Activated CD8-positive, alpha-beta memory T cell treated with anti-CD3 and anti-CD28 coated beads, Interleukin-2, amount 10 ng/mL, durations not matched to agents 7 days and 5 days (primary cell): ENCODE measurements at places on chromosomes 2 and 18. TPM values are rescaled to one million over a fixed set of nuclear protein-coding genes. Genes with fewer than 3 reads are reported as not detected.

DNA sequence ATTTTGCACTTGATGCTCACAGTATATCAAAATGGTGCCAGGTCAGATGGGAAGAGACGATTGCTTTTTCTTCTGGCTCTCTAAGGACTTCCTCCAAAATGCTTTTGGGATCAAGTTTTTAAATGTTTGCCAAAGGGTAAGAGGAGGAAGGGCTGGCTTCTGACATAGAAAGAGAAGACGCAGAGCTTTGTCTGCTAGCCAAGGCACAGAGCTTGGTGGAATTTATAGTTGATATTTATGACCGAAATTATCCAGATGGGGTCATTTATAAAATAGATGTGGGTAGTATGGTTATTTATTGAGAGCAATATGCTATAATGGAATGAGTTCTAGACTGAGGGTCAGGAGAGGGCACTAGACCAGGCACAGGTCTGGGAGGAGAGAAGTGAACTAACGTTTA, 193.3 kb downstream of the FSHR start:
- DNase-seq = no peak

DNA sequence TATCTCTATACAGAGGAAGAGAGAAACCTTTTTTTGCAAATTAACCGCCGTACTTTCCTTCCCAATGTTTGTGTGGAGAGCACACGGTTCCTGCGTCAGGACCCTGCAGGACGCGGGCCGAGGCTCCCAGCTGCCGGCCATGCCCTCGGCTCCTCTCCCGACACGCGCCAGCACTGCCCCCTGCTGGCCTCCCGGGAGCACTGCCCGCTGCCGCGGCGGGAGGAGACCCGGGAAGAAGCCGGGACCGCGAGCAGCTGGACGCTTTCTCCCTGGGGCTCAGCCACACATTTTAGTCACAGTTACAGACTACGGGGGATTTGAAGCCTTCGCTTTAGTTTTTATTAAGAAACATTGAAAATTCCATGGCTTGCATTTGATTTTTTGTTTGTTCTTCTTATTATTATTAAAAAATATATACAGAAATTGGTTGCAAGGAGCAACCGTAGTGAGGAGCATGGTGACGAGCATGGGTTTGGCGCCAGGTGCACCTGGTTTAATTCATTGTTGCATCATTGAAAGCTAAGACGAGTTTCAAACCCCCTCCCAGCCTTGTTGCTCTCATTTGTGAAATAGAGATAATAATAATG, 401.2 kb downstream of the GALR1 start:
- peak; percentile 66 for DNase-seq

GRCh38 chr2:225190987-225191386, 148.7 kb upstream of the DOCK10 start:
- DNase-seq = no peak

DNA sequence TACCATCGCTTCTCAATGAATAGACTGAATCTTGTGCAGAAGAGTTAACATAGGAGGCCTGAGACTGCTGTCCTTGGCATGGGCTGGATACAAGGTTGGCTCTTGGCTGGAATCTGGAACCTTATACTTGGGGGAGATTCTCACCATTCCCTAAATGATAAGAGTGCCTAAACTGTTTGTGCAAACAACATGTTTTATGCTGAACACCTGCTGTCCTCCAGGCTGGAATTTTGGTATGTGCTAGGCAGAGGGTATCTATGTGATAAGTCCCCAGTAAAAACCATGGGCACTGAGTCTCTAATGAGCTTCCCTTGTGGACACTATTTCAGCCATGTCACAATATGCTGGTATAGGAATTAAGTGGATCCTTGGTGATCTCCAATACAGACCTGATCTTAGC, 12.8 kb downstream of the PGAP1 start:
- no peak for DNase-seq

DNA sequence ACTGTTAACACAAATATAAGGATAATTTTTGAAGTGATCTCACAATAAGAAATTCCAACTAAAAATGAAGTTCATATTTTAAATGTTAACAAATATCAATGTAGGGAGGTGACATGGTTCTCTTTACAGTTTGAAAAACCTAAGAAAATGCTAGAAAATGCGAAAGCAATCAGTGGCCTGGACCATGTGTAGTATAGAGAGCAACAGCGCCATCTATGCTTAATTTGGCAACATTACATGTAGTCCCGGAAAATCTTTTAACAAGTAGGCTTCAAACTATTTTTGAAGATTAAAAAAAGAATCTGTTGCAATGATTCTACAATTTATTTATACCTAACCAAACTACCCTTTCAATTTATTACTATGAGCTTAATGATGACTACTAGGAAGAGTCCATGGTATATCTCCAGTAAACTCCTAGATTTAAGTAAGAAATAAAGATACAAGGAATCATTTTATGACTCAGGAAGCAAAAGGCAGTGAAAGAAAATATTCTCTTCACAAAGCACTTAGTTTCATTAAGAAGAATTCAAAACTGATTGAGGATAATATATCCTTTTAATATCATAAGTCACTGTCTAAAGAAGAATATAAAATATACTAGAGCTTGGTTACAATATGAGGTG, 33.3 kb downstream of the NDUFA10 start:
- no peak for DNase-seq

DNA sequence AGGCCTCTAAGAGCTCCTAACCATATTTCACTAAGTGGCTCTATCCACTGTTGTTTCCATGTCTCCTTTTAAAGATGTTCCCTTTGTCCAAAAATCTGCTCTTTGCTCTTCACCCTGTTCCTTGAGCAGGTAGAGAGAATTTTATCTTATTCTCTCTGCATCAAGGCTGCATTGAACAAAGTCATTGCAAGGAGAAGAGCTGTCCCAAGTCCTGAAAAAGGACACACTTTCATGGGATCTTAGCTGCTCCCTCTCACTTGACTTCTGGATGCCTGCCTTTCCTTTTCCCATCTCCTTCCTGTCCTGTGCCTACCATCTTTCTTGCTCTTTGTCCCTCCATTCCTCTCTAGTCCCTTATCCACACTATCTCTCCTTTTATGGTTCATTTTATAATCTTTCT, 235.2 kb upstream of the THSD7B start:
- DNase-seq = no peak

DNA sequence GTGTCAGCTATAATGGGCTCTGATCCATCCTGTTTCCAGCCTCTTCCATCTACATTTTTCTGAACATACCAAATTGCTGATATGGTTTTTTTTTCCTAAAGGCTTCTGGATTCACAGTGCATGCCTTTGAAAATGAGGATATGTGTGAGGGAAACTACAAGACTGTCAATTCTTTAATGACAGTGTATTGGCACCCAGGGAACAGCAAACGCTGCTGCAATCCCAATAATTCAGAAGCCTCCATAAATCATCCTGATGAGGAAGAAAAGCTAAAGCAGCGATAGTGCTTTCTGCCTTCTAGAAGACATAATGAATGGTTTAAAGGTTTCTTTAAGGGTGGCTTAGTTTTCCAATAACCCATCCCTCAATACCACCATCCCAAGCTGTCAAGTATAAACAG, 304.5 kb upstream of the PKDCC start:
- DNase-seq = no peak

DNA sequence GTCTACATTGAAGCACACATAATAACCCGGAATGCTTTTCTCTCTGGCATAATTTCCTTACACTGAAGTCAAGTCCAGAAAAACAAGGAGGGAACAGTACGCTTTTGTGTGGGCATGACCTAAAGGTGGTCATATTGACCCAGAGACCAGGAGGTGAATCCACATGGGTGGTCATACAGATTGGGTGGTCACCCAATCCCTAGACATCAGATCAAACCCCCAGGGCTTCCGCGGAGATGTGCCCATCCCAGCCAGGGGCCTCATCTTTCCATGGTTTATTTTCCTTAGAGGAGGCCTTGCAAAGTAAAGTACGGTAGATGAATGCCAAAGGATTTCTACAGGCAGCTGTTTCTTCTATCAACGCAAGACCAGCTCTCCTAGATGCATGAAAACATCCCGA, 38.8 kb downstream of the FAM168B start:
- no peak for DNase-seq

DNA sequence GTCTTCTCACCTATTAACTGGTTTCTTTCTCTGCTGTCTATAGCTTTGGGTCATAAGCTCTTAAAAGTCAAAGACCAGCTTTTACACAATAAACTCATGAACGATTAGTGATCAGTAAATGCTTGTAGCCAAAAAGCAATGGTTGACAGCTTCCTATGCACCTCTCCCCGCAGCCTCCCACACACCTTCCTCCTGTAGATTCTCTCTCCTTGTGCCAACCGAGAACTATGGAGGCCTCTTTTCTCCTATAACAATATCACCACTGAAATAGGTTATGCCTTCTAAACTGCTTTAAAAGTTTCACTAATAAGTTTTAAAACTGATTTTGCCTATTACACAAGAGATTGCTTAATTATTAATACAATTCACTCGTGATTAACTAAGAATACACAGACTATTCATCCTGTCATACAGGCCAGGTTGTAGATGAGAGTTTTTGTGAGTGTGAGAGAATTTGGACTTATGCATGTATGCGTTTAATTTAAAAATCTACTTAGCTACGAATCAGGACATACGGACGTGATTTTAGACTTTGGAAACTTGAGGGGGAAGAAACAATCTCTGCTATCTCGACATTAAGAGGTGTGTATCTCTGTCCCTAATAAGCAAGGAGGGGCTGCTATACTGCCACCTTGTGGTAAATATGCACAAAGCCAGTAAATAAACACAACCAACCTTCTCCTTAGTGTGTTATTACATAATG, 229.1 kb upstream of the RBBP8 start:
- DNase-seq = no peak

- no peak for DNase-seq
Measured at GRCh38 chr2:190831941-190832340, 48.7 kb upstream of the GLS start.

DNA sequence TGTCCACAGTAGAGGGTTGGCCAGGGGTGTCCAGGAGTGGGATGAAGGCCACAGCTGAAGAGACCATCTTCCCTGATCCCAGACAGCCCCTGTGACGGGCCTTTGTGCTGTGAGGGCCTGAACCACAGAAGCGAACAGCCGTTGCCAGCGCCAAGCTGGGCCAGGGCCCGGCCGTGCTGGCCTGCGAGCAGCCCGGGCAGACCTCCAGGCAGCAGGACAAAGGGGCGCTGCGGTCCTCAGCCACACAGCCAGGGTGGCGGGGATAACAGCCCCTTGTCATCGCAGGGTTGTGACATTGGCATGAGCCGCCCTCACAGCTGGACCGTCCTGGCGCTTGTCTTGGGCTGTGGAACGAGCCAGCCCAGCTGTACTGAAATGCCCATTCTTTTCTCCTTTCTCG, 161.1 kb downstream of the FAM210A start:
- no peak for DNase-seq

DNA sequence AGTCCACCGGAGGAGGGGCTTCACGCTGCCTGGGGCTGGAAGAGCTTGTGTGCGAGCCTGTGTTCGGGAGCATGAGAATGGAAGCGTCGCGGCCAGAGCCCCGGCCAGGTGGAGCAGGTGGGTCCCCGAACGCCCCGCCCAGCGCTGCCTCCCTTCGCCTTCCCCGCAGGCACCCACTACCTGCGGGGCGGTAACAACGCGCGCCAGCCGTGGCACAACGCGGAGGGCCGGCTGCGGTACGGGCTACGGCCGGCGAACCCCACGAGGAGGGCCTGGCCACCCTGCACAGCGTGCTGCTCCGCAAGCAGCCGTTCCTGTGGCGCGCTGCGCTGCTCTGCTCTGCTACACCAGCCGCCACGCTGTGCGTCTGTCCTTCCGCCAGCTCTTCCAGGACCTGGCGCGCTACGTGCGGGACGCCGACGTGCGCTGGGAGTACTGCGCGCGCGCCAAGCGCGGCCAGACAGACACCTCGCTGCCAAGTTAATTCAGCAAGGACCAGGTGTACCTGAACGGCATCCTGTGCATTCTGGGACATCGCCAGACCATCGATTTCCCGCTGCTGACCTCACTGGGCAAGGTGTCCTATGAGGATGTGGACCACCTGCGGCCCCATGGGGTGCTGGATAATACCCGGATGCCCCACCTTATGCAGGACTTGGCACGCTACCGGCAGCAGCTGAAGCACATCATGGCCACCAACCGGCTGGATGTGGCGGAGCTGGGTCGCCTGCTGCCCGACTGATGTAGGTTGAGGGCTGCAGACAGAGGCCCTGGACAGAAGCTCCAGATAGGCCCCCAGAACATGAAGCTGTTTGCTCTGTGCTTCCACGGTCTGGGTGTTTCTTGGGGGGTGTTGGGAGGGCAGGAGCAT, 200.6 kb downstream of the NAPG start:
- DNase-seq = no peak

DNA sequence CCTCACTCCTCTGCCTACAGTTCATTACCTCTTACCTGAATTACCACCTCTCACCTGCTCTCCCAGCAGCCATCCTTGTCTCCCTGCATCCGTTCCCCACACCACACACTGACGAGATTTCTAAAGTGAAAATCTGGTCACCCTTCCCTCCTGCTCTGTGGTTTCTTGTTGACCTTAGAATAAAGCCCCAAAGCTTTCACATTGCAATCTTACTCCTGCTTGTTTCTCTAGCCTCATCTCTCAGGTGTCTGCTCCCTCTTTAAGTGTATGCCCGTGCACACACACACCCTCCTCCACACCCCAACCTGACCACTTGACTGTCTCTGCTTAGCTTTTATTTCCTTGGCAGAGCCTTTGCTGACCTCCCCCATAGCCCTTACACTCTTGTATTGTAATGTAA, 122.0 kb upstream of the SKOR2 start:
- no peak for DNase-seq

DNA sequence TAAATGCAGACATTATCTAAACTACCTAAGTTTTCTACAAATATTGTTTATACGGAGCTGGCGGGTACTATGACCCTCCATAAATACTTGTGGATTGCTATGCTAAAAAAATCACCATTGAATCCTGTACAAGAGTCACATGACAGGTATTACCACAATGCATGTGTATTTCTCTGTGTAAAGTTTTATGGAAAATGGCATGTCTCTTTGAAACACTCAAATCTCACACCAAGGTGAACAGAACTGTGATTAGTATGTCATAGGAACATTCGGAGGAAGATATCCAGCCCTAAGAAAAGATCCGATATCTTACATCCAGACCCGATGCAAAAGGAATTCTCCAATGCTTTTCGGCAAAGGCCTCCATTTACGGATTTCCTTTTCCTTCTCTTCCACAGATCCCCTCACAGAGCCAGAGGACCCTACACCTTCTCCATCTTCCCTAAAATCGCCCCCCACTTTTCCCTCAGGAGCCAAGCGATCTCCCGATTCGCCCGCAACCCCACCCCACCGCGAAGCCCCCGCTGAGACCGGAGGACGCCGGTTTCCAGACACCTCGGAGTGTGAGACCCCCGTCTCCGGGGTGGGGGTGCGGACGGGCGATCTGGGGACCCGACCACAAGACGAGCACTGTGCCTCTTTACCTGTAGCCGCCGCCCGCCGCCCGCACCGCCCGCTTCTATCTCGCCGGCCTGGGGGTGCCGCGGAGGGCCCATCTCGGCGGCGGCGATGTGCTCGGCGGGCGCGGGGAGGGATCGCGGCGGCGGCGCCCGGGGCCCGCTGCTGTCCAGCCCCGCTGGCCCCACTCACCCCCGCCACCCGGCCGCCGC, 1.2 kb downstream of the SAP130 start:
- DNase-seq = no peak

Gene ADAM23
- 0.28 TPM for total RNA-seq

Gene SERPINB10
- total RNA-seq = not detected

Gene PCARE
- not detected for total RNA-seq

Gene EHD3
- 1.1 TPM for total RNA-seq

Gene DUSP2
- total RNA-seq = 53.6 TPM

Gene VIT
- total RNA-seq = not detected

Gene IHH
- not detected for total RNA-seq

Gene GLS
- 187 TPM for total RNA-seq

Gene LDLRAD4
- 44.5 TPM for total RNA-seq

Gene CCDC68
- not detected for total RNA-seq

Gene CNTNAP5
- not detected for total RNA-seq

Gene BOD1L2
- not detected for total RNA-seq
